ENCODE measurements at places on chromosomes 6 and 20. TPM values are rescaled to one million over a fixed set of nuclear protein-coding genes. Genes with fewer than 3 reads are reported as not detected.

The TTLL9 gene
- not detected for total RNA-seq

The PBOV1 gene
- not detected for total RNA-seq

The HLA-DMB gene
- total RNA-seq: 14.5 TPM

The CLVS2 gene
- total RNA-seq: not detected

The PHACTR1 gene
- 7.2 TPM for total RNA-seq

The MEI4 gene
- not detected for total RNA-seq

The THEMIS gene
- total RNA-seq: 5.7 TPM

The OR2B6 gene
- not detected for total RNA-seq

- DNase-seq: no peak
Measured at GRCh38 chr6:4802312-4802935, 26.2 kb downstream of the CDYL start.

- DNase-seq: no peak
Measured at GRCh38 chr6:138073264-138073663, 34.0 kb downstream of the PERP start.

- DNase-seq: no peak
Measured at GRCh38 chr6:5213836-5214235, 46.9 kb downstream of the LYRM4 start.

DNA sequence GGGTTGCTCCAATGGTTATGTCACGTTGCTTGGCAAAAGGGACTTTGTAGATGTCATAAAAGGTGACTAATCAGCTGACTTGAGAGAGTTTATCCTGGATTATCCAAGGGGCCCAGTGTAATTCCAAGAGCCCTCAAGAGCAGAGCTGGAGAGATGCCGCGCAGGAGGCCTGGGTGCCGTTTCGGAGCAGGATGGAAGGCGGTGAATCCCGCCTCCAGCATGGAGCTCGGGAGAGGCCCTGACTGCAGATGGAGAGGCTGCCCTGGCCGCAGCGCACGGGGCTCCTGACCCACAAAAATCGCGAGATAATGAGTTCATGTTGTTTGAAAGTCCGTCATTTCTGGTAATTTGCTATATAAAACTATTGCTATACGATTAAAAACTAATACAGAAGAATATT, 219.8 kb downstream of the ZDHHC14 start:
- no peak for DNase-seq

GRCh38 chr20:21272279-21272678, 30.9 kb upstream of the XRN2 start:
- DNase-seq: no peak

DNA sequence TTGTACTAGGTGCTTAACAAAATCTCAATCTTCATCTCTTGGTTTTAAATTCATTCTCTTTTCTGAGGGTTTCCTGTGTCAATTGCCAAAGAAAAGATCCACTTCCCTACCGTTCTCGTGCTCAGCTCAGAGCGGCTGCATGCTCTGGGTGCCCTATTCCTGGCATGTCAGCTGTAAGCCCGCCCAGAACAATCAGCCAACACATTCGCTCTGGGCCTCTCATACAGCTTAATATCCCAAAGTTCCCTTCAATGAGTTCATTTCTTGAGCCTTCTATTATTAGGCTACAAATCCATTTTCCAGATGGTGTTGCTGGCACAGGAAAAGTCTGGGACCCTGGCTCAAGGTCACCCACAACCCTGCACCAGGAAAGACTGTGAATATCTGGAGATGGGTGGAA, 24.3 kb upstream of the LRFN2 start:
- DNase-seq: no peak

- DNase-seq: no peak
Measured at GRCh38 chr20:56391596-56392131, 351 bp downstream of the AURKA start.

DNA sequence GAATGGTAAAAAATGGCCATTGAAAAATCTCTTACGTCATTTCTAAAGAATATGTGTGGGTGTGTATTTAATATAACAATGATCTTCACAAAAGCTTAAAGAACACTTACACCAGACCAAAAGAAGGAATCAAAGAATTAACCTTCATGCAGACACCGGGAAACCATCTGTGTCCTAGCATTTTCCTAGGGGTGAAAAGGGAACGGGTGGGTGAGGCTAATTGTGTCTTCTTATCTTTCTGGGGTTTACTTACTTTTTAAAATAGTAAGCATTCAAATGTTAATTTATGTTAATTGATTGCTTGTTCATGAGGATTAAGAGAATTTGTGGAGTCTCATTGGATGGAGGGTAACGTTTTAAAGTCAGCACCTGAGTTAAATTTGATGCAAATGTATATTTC, 47.5 kb downstream of the BMP2 start:
- DNase-seq: no peak

DNA sequence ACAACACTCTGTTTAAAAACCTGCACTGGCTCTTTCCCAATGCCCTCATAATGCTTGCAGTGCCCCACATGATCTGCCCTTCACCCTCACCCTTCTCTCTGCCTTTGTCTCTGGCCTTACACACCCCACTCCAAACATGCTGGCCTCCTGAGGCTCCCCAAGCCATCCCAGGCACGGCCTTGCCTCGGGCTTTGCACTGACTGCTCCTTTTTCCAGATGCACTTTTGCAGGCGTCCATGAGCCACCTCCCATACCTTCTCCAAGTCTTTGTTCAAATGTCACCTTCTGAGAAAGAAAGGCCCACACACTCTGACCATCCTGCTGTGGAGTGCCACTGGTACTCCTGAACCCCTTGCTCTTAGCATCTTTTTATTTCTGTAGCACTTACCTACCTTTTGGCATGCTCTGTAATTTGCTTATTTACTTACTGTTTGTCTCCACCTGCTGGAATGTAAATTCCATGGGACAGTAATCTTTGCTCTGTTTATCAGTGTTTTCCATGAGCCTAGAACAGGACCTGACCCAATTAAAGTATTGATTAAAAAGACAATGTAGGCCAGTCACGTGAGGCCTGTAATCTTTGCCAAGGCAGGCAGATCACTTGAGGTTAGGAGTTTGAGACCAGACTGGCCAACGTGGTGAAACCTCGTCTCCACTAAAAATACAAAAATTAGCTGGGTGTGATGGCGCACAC, 30.7 kb downstream of the GFRA4 start:
- DNase-seq: no peak

- DNase-seq: no peak
Measured at GRCh38 chr6:168149015-168149414, 70.0 kb upstream of the FRMD1 start.

DNA sequence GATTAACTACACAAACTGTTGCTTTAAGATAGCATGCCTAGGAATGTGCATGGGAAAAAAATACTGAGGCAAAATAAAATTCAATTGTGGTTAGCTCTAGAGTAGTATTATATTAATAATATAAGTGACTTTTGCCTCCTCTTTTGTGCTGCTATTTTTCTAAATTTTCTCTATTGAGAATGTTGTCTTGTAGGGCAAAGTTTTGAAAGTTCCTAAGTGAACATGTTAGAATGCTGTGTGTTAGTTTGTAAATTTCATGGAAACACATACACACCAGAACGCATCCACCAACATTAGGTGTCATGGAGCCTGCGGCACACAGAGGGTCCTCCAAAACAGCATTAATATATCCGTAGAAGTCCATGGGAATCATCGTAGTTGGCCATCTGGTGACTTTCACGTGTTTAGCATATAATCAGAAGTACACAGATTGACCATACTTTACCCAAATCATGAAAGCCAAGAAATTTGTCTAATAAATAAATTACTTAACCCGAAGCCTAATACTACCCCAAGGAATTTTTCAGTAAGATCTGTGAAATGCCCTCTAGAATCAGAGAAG, 25.6 kb downstream of the ARHGAP18 start:
- DNase-seq: no peak

GRCh38 chr6:100493206-100493888, 28.6 kb upstream of the SIM1 start:
- DNase-seq: no peak

GRCh38 chr6:26028746-26029569, 58.3 kb upstream of the HFE start:
- DNase-seq: no peak

DNA sequence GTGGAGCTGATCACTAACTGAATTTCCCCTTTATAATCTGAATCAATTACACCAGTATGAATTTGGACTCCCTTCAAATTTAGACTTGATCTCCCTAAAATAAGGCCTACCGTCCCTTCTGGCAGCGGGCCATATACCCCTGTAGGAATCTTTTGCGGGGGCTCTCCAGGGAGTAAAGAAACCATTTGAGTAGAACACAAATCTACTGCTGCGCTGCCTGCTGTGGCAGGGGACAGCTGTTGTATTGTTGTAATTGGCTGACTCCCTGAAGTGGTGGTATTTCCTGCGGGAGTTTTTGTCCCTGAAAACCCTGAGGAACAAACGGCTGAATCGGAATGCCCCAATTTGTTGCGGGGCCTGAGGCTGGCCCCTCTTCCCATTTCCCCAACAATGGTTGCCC, 16.0 kb upstream of the PTCRA start:
- no peak for DNase-seq

GRCh38 chr6:156190270-156190669, 586.9 kb upstream of the ARID1B start:
- DNase-seq: no peak

DNA sequence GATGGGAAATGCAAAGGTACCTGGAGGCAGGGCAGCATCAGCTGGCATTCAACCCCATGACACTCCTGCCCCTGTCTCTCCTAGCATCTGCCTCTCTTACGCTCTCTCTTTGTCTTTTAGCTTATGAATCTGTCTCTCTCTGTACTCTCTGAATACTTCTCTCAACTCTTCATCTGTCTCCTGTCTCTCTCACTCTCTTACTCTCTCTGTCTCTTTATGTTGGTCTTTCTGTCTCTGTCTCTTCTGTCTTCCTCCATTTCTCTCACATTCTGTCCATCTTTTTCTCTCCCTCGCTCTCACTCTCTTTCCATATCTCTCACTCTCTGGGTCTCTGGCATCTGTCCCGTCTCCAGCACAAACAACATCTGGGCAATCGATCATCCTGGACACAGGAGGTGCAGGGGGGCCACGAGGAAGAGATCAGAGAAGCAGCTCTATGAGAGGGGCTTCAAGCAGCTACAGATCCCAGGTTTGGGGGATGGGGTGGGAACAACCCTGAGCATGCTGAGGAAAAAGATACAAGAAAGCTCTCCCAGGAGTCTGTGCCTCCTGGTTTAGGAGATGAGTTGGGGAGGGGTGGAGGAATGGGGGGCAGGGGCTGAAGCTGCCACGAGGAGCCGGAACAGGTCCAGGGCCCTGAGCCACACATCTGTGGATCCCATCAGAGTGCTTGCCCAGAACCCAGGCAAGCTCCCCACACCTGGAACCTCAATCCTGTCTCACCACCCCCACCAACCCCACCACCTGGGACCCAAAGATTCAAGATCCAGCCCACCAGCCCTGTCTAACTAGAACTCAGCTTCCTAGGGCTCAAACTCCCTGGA, 2.4 kb downstream of the COL11A2 start:
- no peak for DNase-seq

GRCh38 chr6:37238381-37238780, 19.2 kb upstream of the TBC1D22B start:
- DNase-seq: no peak

- DNase-seq: no peak
Measured at GRCh38 chr6:45728674-45729073, 287.0 kb downstream of the CLIC5 start.

DNA sequence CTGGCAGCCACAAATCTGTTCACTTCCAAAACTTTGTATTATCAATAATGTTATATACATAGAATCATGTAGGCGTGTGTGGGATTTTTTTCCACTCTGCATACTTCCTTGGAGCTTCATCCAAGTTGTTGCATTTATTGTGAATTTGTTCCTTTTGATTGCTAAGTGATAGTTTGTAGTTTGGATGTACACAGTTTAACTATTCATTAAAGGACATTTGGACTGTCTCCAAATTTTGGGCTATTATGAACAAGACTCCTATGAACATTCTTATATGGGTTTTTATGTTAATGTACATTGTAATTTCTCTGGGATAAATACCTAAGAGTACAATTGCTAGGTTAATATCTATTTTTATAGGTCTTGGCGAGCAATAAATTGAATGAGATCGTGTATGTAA, 36.2 kb upstream of the GCNT2 start:
- DNase-seq: no peak

DNA sequence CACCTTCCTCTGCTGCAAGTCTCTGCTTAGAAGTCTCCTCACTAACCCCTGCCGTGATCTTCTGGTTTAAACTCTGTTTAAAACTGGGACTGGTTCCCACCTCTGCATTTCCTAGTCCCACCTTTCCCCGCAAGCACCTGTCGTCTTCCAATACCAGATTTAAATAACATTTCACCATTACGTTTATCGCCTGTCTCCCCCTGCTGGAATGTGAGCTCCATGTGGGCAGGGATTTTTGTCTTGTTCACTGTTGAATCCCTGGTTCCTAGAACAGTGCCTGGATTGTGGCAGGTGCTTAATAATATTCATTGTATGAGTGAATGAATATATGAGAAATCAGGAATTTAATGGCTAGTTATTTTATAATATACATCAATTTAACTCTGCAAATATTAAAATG, 2.7 kb downstream of the GUCA1A start:
- no peak for DNase-seq

GRCh38 chr6:150245148-150245935, 102.5 kb downstream of the PPP1R14C start:
- no peak for DNase-seq
